Ureter (tissue), 1 donor: ENCODE measurements at places on chromosomes 1 and 21. TPM values are rescaled to one million over a fixed set of nuclear protein-coding genes. Genes with fewer than 3 reads are reported as not detected.

Gene PSMG1
- 47.6 TPM for total RNA-seq

GRCh38 chr21:15063081-15063813, 1.6 kb downstream of the NRIP1 start:
- DNase-seq, result no peak

Gene TIE1
- total RNA-seq, result 21.4 TPM

Gene COL18A1
- total RNA-seq, result 90.4 TPM

DNA sequence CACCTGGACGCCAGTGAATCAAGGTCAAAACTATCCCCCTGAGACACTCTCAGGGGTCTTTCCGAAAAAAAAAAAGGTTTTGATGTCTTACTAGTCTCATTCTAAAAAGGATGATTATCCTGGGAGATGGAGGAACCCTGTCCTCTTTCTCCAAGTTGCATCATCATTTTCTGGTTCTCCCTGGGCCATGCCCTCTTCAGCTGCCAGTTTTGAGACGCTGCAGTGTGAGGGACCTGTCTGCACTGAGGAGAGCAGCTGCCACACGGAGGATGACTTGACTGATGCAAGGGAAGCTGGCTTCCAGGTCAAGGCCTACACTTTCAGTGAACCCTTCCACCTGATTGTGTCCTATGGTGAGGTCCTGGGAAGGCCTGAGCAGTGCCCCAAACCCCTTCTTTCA, 3.5 kb downstream of the FCRLA start:
- DNase-seq, result no peak

DNA sequence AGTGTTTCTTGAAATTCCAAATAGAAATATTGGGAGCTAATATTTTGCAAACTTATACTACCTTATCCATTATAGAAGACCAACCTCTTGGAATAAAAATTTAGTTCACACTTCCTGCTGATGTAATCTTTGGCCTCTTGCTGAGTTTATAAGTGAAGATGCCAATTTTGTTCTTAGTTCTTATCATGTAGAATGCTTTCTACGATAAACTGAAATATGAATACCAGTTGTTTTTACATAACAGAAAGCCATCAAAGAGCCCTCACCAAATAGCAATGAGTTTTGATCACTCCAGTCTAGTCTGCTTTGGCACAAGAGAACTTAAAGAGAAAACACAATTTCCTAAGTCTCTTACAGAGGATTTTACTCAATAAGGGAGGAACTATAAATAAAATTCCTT, 89.5 kb downstream of the DENND1B start:
- DNase-seq, result no peak

DNA sequence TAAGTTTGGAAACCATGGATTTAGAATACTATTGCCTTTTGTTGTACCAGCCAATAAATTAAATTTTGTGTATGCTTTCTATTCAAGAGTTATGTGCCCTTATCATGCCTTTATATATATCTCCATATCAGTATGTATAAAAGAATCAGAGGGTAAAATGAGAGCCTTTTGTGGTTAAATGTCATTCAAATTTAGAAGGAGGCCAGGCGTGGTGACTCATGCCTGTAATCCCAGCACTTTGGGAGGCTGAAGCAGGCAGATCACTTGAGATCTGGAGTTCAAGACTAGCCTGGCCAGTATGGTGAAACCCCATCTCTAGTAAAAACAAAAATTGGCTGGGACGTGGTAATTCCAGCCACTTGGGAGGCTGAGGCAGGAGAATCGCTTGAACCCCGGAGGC, 88.9 kb downstream of the XPR1 start:
- no peak for DNase-seq

DNA sequence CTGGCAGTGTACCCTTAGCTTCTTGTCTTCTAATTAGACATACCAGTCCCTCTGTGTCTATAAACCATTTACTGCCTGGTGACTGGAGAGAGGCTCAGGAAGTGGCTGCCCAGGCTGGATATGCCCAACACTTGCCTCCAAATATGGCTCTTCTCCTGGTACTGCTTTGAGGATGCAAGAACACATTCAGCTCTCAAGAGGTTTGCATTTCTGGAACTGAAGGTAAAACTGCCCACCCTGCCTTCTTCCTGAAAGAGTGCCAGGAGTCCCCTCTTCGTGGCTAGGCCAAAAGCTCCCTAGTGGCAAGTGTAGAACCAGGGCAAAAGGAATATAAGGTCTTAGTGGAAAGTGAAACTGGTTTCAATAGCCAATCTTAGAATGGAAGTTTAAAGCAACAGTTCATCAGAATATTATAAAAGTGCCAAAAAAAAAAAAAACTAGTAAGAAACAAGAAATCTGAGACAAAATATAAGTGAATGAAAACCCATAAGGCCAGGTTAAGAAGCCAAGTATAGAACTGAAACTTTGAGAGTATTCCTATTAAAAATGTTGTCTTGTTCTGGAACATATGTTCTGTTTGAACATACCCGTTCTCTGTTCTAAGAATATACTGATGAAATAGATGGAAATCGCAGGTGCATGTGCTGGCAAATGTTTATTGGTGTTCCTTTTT, 77.2 kb upstream of the CTTNBP2NL start:
- no peak for DNase-seq

GRCh38 chr1:150507912-150508864, at the start of gene ECM1:
TSS of gene ECM1 (plus strand) at chr1:150508109. CDS start at chr1:150508210, 101 bp downstream.
- no peak for DNase-seq

Gene SH2D1B
- total RNA-seq, result 0.16 TPM

Gene TARBP1
- 59.9 TPM for total RNA-seq

Gene HES4
- 63.6 TPM for total RNA-seq

Gene AQP10
- not detected for total RNA-seq

- DNase-seq, result no peak
Observed at GRCh38 chr1:73065339-73066041, 783.2 kb upstream of the NEGR1 start.

DNA sequence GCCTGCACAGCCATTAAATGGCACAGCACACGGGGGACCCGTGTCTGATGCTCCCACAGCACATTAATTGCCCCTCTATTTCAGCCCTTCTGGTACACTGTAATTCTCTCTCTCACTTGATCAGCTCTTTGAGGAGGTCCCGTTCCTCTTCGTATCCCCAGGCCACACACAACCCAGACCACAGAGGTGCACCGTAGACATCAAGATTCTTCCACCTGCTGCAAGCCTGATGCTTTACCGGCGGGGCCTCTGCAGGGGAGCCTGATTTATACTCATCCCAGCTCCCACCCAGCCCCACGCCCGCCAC, 759 bp downstream of the SMYD3 start:
- DNase-seq, result no peak

Gene TEKT2
- total RNA-seq, result not detected

Gene HCRTR1
- total RNA-seq, result not detected

Gene TMCC2
- 0.55 TPM for total RNA-seq

Gene OR2M4
- not detected for total RNA-seq

- no peak for DNase-seq
Observed at GRCh38 chr1:66386712-66387111, 147.2 kb upstream of the SGIP1 start.

Gene RXFP4
- total RNA-seq, result not detected

- DNase-seq, result no peak
Observed at GRCh38 chr21:38619992-38620479, 121.8 kb upstream of the ERG start.

- no peak for DNase-seq
Observed at GRCh38 chr1:224057461-224058199, 56.3 kb upstream of the FBXO28 start.

Gene BCL10
- 34.9 TPM for total RNA-seq

Gene NMNAT2
- 0.99 TPM for total RNA-seq

- DNase-seq, result no peak
Observed at GRCh38 chr1:85296980-85297379, 20.5 kb upstream of the BCL10 start.

- no peak for DNase-seq
Observed at GRCh38 chr1:103387898-103388297, 137.6 kb upstream of the RNPC3 start.

DNA sequence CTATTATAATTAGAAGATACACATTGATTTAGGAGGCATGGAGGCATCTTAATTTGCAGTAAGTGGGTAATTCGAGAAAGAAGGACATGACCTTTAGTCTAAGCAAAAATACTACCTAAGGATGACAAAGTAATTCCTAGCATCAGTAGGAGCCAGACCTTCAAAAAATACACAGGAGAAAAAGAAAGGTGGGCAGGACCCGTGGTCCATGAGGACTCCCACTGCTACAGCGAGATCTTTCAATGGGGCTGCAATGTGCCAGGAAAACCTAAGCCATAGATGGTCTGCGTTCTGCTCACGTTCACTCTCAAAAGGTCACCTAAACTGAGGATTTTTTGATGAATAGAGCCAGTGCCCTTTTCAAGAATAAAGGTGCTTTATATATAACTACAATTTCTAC, 10.6 kb upstream of the EXO1 start:
- no peak for DNase-seq

- no peak for DNase-seq
Observed at GRCh38 chr1:173504268-173504667, 27.1 kb downstream of the PRDX6 start.

Gene TMEM269
- total RNA-seq, result 0.18 TPM

Gene LCE2C
- total RNA-seq, result not detected
